ENCODE measurements at places on chromosomes 7 and 10. TPM values are rescaled to one million over a fixed set of nuclear protein-coding genes. Genes with fewer than 3 reads are reported as not detected.

Gene RBM20
- not detected for total RNA-seq

Gene VENTX
- not detected for total RNA-seq

Gene UCN3
- not detected for total RNA-seq

Gene OR2A12
- not detected for total RNA-seq

Gene SFXN2
- total RNA-seq = 13.1 TPM

Gene FAM24A
- total RNA-seq = not detected
